NCI-H2171 (cell line): ENCODE measurements at places on chromosomes 3 and 15.

DNA sequence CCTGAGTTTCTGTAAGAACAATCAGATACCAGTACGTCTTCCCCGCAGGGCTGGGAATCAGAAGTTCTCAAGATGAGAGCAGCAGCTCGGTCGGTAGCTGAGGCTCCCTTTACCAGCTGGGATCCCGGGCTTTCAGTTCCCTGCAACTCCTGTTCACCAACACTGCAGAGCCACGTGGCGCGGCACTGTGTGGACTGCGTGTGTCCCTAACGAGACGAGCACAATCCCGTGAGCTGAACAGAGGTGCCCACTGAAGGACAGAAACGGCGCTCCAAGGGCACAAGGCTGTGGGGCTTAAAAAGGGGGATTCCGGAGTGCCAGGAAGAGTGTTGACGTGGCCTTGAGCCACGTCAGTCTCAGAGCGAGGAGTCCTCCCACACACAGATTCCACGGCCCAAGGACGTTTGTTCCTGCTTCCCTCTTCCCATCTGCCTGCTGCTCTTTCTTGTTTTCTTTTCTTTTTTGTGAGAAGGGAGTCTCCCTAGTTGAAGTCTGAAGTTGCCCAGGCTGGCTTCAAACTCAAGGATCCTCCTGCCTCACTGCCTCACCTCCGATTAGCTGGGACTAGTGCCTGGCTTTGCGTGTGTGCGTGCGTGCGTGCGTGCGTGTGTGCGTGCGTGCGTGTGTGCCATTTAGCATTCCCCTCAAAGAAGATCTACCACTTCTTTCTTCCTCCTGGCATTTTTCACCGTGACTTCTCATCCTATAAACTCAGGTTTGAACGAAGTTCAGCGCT is 37.1 kb upstream of the RPL35A start:
- DNase-seq, result no peak

DNA sequence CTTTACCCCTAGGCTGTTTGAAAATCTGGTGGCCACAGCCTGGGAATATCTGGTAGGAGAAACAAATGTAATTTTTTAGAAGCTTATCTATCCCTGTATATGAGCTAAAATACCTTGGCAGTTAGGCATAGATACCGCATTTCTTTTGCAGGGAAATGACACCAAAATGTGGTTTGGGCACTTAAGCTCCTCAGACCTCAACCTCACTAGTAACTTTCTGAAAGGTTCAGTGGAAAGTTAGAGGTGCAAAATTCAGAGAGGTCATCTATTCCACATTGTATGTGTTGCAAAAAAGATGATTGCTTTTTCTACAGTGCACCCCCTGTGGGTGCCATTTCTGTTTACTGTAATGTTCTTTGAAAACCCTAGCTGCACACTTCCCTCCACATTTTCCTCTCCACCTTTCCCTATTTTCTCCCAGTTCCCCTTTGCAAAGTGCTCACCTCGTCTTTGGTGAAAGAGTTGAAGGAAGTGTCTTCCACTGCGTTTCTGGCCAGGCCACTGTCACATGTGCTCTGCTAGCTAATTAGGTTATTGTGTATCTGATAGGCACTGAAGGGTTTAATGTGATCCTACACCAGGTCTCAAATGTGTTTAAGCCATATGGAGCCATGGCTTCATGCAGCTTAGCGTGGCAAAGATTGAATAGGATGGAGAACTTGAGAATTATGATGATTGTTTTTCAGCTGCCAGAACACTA is 1.3 kb downstream of the SACM1L start:
- DNase-seq, result peak; percentile 42

- DNase-seq, result no peak
Measured at GRCh38 chr3:37694284-37694675, 167.4 kb upstream of the CTDSPL start.

DNA sequence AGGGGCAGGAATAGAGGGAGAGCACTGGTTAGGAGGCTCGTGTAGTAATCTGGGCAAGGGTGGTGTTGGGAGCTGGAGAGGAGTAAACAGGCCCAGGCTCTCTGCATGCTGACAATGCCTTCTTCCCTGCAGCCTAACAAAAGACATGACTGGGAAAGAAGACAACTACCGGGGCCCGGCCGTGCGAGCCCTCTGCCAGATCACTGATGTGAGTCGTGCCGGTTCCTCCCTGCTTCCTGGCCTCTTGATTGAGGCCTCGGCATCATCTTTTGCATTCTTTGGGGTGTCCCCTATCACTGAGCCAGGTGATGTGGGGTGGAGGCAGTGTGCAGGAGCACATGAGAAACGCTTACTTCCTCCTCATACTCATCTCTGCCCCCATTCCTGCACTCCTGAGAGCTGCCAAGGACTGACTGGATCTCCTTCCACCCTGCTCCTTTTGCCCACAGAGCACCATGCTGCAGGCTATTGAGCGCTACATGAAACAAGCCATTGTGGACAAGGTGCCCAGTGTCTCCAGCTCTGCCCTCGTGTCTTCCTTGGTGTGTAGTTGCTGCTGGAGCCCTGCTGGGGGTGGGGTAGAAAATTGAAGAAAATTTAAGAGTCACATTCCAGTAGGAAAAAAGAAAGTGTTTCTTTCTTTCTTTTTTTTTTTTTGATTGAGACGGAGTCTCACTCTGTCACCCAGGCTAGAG is 5.3 kb downstream of the COPG1 start:
- no peak for DNase-seq

GRCh38 chr3:160686955-160687535 is 10.1 kb downstream of the ARL14 start:
- no peak for DNase-seq

DNA sequence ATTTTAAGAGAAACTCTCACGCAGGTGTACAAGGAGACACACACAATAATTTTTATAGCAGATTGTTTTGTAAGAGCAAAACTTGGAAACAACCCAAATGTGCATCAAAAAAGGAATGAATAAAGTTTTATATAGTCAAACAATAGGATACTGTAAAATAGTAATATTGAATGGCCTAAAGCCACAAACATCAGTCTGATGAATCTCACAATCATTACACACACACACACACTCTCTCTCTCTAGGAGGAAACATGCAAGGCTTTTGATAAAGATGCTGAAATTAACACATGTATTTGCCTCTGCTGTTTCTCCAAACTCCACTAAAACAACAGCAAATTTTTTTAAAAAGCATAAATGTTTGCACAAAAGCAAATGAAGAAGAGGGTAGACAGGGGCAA is 37.3 kb downstream of the ADIPOQ start:
- no peak for DNase-seq

DNA sequence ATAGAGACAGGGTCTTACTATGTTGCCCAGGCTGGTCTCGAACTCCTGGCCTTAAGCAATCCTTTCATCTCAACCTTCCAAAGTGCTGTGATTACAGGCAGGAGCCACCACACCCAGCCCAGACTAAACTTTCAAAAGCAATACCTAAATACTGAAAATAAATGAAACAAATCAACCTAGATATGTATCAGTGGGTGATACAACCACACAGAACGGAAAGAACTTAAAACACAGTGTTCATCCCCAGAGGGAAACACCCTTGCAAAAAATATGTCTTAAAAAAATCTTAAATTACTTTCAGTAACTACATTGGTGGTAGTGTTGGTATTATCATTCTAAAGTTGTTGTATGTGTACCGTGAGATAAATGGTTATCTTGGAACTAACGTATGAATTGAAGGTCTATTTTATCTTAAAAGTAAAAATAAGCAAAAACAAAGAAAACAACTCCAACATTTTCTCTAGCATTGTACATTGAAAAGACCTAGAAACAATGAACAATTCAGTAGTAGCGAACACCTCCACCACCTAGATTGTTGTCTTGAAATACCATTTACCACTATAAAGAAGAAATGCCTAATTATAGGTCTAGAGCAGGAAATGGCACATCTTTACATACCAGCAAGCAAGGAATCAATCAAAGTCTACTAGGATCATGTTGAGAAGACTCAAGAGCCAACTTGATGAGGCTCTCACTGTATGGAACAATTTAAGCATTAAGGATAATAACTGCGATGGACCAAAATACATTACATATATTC is 24.7 kb downstream of the SLTM start:
- no peak for DNase-seq

GRCh38 chr3:124653071-124653796 is 77.0 kb upstream of the UMPS start:
- no peak for DNase-seq

GRCh38 chr3:115930922-115931321 is 307.6 kb downstream of the GAP43 start:
- no peak for DNase-seq

DNA sequence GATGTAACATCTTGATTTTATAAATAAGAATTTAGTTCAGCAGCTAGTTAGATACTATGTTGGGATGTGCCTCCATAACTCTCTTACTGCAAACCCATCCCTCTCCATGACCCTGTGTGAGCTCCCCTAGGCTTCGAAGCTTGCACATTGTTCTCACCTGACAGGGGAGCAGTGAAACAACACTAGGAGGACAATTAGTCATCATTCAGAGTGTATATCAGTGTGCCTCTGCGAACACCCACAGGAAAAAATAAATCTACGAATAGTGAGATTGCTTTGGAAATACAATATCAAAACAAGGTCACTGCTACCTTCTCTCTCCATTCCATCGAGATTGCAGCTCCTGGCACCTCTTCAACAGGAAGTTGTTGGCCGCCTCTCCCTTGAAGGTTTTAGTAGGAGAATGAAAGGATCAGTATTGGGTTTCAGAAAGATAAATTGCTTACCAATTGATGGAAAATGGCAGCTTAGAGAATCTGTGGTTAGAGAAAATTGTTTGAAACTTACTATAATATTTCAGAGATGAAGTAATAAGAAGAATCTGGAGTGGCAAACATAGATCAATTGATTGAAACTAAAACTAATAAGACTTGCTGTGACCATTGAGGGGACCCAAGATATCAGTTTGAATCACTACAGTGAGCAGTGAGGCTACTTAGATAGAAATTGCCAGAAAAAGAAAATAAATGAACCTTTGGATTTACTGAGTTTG is 103.2 kb downstream of the CHL1 start:
- DNase-seq, result no peak

GRCh38 chr3:24419067-24419791 is 75.4 kb downstream of the THRB start:
- no peak for DNase-seq

GRCh38 chr3:115602194-115602593 is 21.1 kb upstream of the GAP43 start:
- DNase-seq, result no peak

- peak; percentile 67 for DNase-seq
Measured at GRCh38 chr3:197186887-197187588, 111.4 kb downstream of the DLG1 start.

- DNase-seq, result no peak
Measured at GRCh38 chr15:85555875-85556617, 175.6 kb downstream of the AKAP13 start.

GRCh38 chr3:143240886-143241285 is 121.3 kb downstream of the CHST2 start:
- DNase-seq, result no peak

DNA sequence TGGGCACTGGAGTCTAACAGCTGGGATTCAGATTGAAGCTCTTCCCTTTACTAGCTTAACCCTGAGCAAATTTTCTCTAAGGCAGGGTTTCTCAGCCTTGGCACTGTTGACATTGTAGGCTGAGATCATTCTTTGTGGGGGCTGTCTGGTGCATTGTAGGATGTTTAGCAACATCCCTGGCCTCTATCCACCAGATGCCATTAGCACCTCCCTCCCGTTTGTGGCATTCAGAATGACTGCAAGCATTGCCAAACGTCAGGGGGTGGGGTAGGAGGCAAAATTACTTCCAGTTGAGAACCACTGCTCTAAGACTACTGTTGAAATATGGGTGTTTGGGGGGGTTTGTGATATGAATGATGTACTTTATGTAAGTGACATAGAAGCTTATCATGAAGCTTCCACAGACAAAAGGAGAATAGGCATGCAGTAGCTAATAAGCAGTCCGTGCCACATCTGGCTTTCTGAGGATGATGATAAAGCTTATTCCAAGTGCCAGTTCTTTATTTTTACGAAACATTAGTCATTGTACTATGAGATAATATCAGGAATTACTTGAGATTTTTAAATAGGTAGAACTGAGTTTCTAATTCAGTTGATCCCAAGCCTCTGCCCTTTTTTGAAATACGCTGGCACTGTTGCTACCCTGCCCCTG is 39.3 kb downstream of the NKIRAS1 start:
- DNase-seq, result no peak

DNA sequence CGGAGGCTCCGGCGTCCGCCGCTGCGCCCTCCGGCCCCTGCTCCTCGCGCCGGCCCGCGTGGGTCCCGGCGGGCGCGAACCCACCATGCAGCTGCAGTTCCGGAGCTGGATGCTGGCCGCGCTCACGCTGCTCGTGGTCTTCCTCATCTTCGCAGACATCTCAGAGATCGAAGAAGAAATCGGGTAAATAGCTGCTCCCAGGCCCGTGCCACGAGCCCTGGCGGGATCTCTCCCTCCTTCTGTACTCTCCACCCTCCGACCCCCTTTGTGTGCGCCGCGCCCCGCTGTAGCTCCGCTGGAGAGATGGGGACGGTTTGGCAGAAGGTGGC is 263 bp downstream of the ST8SIA2 start:
- peak; percentile 28 for DNase-seq

GRCh38 chr15:67063689-67064606 is 1.5 kb upstream of the SMAD3 start:
- DNase-seq, result no peak

- no peak for DNase-seq
Measured at GRCh38 chr15:37019479-37020433, 80.6 kb downstream of the MEIS2 start.

DNA sequence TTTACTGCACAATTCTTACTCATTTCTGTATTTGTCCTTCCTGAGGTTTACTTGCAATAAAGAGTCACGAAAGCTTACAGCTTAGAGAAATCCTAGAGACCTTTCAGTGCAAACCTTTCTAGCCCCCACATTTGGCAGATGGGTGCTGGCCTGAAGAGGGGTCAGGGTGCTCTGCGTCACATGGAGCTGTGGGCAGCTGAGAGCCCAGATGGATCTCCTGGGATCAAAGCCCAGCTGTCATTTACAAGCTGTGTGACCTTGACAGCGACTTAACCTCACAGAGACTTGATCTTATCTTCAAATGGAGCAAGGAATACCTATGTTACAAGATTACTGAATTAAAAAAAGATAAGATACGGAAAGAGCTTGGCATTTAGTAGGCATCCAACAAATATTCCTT is 24.0 kb upstream of the RAF1 start:
- DNase-seq, result no peak
